ENCODE measurements at places on chromosomes 3 and 15.
A peak's percentile ranks its signal among the peaks of the same experiment; 100 is the strongest.

GRCh38 chr15:43042885-43043284, 63.0 kb downstream of the UBR1 start:
- no peak for DNase-seq

GRCh38 chr15:37208146-37209040, 108.0 kb upstream of the MEIS2 start:
- DNase-seq: no peak

GRCh38 chr15:28903555-28903954, 17.8 kb downstream of the APBA2 start:
- DNase-seq: no peak

GRCh38 chr15:68518046-68518445, 60.7 kb upstream of the CORO2B start:
- no peak for DNase-seq

DNA sequence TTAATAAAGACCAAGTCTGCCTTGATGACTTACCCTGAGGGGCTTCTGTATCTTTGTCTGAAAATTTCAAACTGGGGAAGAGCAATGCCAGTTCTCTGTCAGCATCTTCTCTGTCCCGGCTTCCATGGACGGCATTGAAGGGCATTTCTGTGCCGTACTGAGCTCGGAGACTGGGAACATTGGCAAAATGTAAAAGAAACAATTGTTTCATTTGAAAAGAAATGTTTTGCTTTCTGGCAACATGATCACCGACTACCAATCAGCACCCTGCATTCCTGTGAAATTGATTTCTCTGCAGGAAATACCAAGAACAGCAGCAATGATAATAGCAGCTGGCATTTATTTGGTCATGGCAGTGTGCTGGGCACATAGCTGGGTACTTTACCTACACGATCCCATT, 26.2 kb downstream of the NME9 start:
- DNase-seq: no peak

DNA sequence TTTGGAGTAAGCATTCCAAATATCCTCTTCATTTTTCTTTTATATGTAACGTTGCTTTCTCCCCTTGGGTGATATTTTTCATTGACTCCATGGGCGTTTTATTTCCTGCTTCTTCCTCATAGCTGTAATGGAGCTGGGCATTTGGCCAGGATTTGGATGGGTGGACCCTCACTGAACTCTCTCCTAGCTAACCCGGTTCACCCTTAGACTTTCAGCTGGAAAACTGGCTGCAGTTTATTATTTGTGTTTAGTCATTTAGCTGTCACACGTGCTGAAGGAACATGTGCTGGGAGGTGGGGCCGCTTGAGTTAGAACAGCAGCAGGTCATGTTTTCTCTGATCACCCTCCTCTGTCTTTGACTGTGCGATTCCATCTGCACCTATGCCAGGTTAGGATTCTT, 407.6 kb downstream of the ZIC1 start:
- no peak for DNase-seq

DNA sequence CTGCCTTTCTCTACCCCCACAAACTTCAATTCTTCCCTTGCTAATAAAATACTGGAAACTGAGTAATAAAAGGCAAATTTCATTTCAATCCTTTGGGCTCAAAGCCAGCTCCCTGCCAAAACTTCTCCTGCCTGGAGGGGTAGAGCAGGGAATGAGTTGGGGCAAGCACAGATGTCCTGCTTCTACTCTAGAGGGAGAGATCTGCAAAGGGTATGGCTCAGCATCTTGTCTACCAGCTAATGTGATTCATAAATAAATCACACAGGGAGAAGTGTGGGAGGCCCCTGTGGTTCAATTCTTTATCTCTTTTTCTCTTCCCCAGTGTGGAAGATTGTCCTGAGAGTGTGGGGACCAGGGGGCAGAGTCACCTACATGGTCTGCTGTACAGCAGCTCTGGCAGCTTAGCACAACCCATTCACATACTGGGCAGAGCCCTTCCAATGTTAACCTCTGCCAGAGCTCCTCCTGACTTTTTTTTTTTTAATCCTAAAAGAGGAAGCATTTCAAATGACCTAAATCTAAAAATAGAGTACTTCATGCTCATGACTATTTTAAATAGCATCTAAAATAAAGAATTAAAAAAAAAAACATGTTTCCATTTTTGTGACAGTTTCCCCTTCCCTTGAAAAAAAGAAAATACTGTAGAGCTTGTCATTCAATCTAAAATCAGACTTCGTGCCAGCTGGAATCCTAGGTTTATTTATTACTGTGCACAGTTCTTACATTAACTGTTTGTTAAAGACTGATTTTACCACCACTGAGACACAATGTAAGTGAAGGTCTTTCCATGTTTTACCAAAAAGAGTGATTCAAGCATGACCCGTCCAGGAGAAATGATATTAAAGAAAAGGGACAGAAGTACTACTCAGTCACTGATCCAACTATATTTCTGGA, 1083.7 kb upstream of the CFAP20DC start:
- DNase-seq: no peak

DNA sequence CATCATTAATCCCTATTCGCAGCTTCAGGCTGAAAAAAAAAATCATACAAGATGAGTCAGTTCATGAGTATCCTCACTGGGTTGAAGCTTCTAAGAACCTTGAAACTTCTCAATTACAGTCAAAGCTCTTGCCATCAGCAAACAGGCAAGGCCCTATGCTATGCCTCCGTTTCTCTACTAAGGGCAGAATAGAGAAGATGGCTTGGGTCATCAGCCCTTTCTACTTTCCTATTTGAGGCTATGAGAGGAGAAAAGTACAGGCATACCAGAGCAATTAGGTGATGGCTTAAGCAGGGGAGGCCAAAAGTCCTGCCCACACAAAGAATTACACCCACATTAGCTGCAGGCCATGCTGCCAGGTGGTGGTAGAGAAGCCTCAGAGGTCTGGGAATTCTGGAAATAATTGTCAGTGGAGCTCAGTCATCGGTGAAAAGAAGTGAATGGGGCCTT, 89.0 kb downstream of the MRPL46 start:
- no peak for DNase-seq

DNA sequence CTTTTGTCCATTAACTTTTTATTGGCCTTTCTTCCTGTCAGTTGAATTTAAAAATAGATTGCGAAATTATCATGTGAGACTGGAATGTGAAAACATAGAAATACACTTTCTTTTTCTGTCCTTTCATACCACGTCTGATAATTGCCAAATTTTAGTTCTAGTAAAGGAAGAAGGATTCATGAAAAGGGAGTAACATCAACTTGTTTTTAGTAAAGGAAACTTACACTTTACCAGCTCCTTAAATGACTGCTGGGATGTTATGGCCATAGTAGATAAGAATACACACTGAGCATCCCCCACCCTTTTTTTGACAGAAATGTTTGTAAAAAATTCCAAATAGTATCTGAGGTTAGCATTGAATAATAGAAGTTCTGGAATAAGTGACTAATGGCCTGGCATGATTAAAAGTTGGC, 137.9 kb downstream of the NEO1 start:
- DNase-seq: peak; percentile 40

- peak; percentile 90 for DNase-seq
Measured at GRCh38 chr3:141412936-141413354, 44.6 kb downstream of the ZBTB38 start.

DNA sequence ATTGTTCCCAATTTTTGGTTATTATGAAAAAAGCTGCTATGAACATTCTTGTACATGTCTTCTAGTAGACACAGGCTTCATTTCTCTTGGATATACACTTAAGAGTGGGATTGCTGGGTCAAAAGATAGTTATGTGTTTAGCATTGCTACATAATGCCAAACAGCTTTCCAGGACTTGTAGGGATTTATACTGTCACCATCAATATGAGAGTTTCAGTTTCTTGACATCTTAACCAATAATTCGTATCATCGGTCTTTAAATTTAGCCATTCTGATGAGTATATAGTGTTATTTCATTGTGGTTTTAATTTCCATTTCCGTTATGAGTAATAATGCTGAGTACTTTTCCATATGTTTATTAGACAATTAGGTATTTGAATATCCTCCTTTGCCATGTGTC, 190.3 kb upstream of the PFN2 start:
- no peak for DNase-seq

GRCh38 chr3:31968369-31968926, 12.6 kb downstream of the OSBPL10 start:
- DNase-seq: peak; percentile 83

DNA sequence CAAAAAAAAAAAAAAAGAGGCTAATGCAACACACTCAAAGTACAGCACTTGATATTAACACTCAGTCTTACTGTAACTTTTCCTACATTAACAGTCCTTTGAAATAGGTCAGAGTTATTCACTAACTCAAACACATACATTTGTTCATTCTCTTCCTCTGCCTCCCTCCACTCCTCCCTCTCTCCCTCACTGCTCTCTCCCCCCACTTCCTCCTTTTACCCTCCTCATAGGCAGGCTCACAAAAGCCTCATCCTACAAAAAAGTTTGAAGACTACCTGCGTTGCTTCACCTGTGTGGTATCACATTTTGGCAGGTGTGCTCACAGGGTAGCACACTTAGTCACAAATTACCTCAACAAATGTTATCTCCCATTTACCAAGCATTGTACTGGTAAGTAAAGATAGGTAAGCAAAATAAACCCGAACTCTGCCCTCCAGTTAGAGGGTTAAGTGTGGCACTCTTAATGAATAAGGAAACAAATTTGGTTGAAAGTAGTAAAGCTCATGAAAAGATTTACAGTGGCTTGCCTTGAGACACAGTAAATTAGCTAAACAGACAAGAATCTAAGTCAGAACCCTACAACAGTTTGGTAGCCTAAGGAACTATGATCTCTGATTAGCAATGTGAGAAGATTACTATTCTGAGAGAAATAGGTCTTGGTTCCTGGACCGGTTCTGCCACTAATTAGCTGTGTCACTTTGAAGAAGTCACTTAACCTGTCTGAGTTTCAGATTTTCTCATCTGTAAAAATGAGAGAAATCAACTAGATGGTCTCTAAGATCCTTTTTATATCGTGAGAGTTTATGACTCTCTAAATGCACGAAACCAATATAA, 151.0 kb upstream of the MLF1 start:
- DNase-seq: no peak

DNA sequence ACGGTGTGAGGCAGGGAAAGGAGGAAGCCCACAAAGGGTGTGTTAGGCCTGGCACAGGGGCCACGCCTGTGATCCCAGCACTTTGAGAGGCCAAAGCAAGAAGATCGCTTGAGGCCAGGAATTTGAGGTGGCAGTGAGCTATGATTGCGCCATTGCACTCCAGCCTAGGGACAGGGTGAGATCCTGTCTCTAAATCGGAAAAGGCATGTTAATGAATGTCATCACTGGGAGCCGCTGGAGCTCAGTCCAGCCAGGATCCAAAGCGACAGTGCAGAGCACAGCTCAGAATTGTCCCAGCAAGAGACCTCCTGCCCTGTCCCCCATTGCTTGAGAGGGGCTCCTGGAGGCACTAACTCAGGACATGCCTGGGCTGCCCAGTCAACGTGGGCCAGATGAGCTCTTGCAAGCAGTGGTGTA, 15.0 kb upstream of the FBLN2 start:
- DNase-seq: no peak

GRCh38 chr3:73729969-73730440, 105.3 kb upstream of the PDZRN3 start:
- peak; percentile 12 for DNase-seq

GRCh38 chr3:43468133-43468532, 153.7 kb downstream of the ANO10 start:
- DNase-seq: peak; percentile 49

GRCh38 chr3:77563012-77563411, 523.1 kb downstream of the ROBO2 start:
- no peak for DNase-seq

DNA sequence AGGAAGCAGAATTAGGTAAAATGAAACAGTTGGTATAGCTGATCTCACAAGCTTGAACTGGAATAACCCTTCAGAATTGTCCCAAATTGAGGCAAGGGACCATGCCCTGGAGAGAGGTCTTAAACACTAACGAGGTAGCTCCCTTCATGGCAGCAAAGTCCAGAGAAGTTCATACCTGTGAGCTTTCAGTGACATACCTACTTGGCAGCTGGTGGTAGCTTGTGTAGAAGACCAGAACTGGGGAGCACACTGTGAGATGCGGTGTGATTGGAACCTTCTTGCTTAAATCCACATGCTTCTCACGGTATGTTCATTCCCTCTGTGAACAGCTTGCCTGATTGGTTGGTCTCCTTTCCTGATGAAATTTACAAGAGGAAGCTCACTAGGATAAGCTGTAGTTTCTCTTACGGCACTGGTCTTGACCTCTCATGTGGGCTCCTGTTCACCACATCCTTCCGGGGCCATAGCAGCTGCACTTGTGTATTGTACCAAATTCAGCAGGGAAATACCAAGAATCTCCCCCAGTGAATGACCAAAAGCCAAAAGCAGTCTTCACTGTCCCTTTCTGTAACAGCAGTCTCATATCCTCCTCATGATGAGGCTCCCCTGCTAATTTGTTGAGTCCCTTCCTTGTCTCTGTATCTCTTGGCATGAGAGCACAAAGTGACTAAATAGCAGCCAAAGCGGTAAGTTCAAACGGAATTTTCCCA, 483.7 kb upstream of the FRG2C start:
- DNase-seq: no peak

GRCh38 chr15:48498828-48499227, 146.7 kb downstream of the FBN1 start:
- no peak for DNase-seq

- no peak for DNase-seq
Measured at GRCh38 chr15:85642693-85643066, 152.0 kb downstream of the KLHL25 start.

DNA sequence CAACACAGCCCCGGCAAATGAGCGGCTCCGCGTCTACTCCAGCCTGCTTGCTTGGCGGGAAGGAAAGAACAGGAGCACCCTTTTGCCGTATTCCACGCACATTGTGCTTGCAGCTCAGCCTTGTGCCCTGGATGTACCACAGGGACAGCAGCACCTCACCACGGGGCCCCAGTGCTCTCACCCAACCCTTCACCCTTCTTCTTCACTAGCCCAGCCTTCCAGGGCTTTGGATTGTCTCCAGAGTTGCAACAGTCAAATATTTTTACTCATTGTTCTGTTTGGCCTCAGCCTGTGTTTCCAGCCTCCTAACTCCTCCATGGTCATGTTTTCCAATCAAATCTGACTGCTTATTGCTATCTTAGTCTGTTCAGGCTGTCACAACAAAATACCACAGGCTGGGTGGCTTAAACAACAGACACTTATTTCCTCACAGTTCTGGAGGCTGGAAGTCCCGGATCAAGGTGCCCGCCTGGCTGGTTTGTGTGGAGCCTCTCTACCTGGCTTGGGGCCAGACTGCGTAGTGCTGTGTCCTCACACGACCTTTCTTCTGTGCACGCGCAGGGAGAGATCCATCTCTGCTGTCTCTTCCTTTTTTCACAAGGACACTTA, 79.2 kb upstream of the ABHD17C start:
- peak; percentile 95 for DNase-seq

GRCh38 chr3:27628026-27628750, 93.9 kb downstream of the EOMES start:
- DNase-seq: no peak

GRCh38 chr15:93105485-93105884, 16.5 kb upstream of the RGMA start:
- no peak for DNase-seq

GRCh38 chr3:149377408-149378364, at the start of gene TM4SF1:
Gene TM4SF1, minus strand, starts transcription at chr3:149377649. Its CDS starts 102 bp downstream, at chr3:149377547.
- peak; percentile 99 for DNase-seq

DNA sequence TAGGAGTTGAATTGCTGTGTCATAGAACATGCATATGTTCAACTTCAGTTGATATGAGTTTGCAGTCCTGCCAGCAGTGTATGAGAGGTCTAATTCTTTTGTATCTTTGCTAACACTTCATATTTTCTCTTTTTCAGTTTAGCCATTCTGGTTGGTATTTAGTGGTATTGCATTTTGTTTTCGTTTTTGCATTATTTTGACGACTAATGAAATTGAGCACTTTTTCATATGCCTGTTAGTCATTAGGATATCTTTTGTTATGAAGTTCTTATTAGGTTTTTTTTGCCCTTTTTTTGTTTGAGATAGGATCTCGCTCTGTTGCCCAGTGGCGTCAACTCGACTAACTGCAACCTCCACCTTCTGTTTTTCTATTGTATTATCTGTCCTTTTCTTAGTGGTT, 9.2 kb downstream of the TRIP4 start:
- no peak for DNase-seq
